Muscle of arm (tissue), 14 donors: ENCODE measurements at places on chromosomes 7 and 10. TPM values are rescaled to one million over a fixed set of nuclear protein-coding genes. Genes with fewer than 3 reads are reported as not detected.

AMZ1 gene
- 0.16 TPM for polyA plus RNA-seq

UNC5B gene
- polyA plus RNA-seq = 17.6 TPM

SIRT1 gene
- not detected for polyA plus RNA-seq

IKZF1 gene
- polyA plus RNA-seq = not detected

ZPBP gene
- not detected for polyA plus RNA-seq

PDZD7 gene
- polyA plus RNA-seq = 0.94 TPM

SAMD9L gene
- 10.7 TPM for polyA plus RNA-seq

STOX1 gene
- 2.8 TPM for polyA plus RNA-seq

TRIM8 gene
- polyA plus RNA-seq = 70.6 TPM

DNAJB12 gene
- 18.5 TPM for polyA plus RNA-seq

MOGAT3 gene
- polyA plus RNA-seq = not detected

PFKFB3 gene
- 12.3 TPM for polyA plus RNA-seq

CUZD1 gene
- polyA plus RNA-seq = 1.9 TPM

HEPACAM2 gene
- 0.42 TPM for polyA plus RNA-seq

C10orf53 gene
- not detected for polyA plus RNA-seq

PDLIM1 gene
- 42.7 TPM for polyA plus RNA-seq

SPDYE2B gene
- 1.4 TPM for polyA plus RNA-seq

TEX36 gene
- not detected for polyA plus RNA-seq

FBXL13 gene
- 0.58 TPM for polyA plus RNA-seq

KCNH2 gene
- 13.2 TPM for polyA plus RNA-seq

ANKRD30A gene
- not detected for polyA plus RNA-seq

MYL7 gene
- 1.6 TPM for polyA plus RNA-seq

LRIT1 gene
- not detected for polyA plus RNA-seq

SPDYE11 gene
- 0.44 TPM for polyA plus RNA-seq

TRIM73 gene
- 6.2 TPM for polyA plus RNA-seq

PRKG1 gene
- 335 TPM for polyA plus RNA-seq

MCM10 gene
- 6.2 TPM for polyA plus RNA-seq

CDNF gene
- polyA plus RNA-seq = 4.6 TPM

PLAC9 gene
- polyA plus RNA-seq = 85.9 TPM

SPDYE16 gene
- 2.1 TPM for polyA plus RNA-seq

CUL1 gene
- polyA plus RNA-seq = 56.6 TPM

DYNC1I1 gene
- 0.80 TPM for polyA plus RNA-seq

CPA4 gene
- polyA plus RNA-seq = 1.7 TPM
